ENCODE measurements at places on chromosomes 4 and X. TPM values are rescaled to one million over a fixed set of nuclear protein-coding genes. Genes with fewer than 3 reads are reported as not detected.
A peak's percentile ranks its signal among the peaks of the same experiment; 100 is the strongest.

SATL1 gene
- not detected for total RNA-seq

FRMD7 gene
- total RNA-seq = not detected

PNCK gene
- total RNA-seq = 6.5 TPM

AMTN gene
- not detected for total RNA-seq

MAGEH1 gene
- 7.6 TPM for total RNA-seq

GPRASP3 gene
- not detected for total RNA-seq

PPP4R3C gene
- not detected for total RNA-seq

DUSP21 gene
- not detected for total RNA-seq

CYSLTR1 gene
- 3.3 TPM for total RNA-seq

RBM47 gene
- total RNA-seq = 524 TPM

GJB1 gene
- 56.4 TPM for total RNA-seq

ANXA3 gene
- 17.1 TPM for total RNA-seq

GPR78 gene
- total RNA-seq = not detected

RGS12 gene
- 19.2 TPM for total RNA-seq

MMRN1 gene
- 3.0 TPM for total RNA-seq

- DNase-seq = no peak
Observed at GRCh38 chr4:157912212-157912611, 260.6 kb downstream of the GASK1B start.

DNA sequence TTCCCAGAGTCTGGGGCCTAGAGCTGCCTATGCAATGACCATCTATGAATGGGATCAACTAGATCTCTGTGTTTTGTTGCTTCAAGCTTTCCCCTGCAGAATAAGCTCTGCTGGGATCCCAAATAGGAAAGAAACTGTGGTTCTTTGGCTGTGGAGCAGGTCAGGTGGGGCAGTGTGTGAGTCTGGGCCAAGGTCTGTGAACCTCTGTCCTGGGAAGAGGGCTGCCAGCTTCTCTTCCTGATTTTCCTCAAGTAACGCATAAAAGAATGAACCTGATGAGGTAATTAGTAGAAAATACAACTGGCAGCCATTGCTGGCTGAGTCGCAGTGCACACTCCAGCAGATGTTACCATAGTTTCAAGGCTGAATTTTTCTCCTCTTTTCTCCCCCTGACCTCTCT is 4.6 kb upstream of the PIN4 start:
- DNase-seq = no peak

DNA sequence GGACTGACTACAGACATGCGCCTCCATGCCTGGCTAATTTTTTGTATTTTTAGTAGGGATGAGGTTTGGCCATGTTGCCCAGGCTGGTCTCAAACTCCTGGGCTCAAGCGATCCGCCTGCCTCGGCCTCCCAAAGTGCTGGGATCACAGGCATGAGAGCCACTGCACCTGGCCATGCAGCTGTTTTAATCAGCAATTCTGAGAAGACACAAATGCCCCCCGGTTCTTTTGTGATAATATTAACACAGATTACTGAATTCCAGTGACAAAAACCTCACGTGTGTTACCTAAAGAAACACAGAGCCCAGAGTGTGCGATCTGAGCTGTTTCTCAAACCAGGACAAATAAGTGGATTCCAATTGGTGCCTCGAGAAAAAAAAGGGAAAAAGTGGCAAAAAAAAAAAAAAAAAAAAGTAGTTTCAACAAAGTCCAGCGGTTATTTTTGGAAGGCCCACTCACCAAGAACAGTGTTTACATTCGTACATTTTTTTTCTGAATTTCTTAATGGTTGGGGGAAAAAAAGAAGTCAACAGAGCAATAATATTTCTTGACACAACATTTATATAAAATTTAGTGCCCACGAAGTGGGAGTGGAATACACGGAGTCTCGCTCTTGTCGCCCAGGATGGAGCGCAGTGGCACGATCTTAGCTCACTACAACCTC is 17.2 kb downstream of the DHRSX start:
- no peak for DNase-seq

DNA sequence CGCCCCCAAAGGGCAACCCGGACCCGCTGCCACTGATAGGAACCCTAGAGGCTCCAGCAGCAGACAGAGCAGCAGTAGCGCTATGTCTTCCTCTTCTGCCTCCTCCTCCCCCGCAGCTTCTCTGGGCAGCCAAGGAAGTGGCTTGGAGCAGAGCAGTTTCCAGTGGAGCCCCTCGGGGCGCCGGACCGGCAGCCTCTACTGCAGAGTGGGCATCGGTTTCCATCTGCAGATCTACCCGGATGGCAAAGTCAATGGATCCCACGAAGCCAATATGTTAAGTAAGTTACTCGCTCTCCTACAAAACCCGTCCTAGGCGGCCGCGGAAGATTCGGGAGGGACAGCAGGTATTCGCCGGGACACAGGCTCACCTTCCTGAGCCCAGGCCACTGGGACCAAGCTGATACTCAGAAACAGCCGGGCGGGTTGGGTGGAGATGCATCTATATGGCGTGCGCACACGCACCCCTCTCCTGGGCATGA is 477 bp downstream of the FGF5 start:
- no peak for DNase-seq

DNA sequence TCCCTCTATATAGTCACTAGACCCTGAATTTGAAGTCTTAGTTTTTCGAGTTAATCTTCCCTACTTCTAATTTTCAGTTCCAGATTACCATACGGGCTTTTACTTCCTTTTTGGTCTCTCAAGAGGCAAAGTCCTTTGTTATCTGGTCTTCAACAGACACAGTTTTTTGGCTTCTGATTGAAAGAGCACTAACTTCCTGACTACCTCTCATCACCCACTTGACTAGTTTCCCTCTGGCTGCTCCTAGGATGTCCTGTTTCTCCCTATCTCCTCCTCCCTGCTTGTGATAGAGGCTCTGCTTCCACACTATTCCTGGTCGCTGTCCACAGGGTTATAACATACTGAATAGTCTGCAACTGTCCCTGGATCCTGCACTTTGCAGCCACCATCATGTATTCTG is 16.7 kb upstream of the WDR44 start:
- no peak for DNase-seq

DNA sequence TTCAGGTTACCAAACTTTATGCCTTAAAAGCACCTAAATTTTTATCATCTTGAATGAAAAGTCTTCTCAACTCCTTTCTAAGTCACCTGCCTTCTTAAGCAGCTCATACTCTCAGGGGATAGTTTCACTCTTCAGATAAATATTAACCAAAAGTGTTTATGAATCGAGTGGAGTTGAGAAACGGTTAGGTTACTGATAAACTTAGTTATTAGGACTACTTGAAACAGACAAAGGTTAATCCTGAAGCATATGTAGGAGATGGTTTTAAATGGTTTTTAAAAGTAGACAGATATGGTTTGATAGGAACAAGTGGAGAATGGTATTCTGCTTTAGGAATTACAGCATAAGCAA is 32.8 kb downstream of the CLDN22 start:
- no peak for DNase-seq

DNA sequence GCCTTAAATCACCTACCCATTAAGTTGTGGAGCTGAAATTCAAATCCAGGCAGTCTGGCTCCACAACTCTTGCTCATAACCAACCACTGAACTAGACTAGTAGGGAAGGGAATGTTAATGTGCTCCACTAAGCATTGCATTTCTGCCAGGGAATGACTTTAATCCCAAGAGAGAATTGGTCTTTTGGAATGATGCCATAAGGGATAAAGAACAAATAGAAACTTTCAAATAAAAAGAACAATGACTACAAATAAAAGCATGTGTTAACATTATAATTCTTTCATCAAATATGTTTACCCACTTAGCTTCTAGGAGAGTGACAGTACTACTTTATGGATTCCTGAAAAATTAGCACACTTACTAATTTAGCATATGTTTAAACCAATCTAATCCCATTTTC is 905.9 kb downstream of the CENPC start:
- DNase-seq = no peak

- DNase-seq = no peak
Observed at GRCh38 chr4:131370846-131371245, 1778.2 kb upstream of the PCDH10 start.

GRCh38 chrX:73851014-73852009 is 288.3 kb downstream of the CHIC1 start:
- peak; percentile 90 for DNase-seq

DNA sequence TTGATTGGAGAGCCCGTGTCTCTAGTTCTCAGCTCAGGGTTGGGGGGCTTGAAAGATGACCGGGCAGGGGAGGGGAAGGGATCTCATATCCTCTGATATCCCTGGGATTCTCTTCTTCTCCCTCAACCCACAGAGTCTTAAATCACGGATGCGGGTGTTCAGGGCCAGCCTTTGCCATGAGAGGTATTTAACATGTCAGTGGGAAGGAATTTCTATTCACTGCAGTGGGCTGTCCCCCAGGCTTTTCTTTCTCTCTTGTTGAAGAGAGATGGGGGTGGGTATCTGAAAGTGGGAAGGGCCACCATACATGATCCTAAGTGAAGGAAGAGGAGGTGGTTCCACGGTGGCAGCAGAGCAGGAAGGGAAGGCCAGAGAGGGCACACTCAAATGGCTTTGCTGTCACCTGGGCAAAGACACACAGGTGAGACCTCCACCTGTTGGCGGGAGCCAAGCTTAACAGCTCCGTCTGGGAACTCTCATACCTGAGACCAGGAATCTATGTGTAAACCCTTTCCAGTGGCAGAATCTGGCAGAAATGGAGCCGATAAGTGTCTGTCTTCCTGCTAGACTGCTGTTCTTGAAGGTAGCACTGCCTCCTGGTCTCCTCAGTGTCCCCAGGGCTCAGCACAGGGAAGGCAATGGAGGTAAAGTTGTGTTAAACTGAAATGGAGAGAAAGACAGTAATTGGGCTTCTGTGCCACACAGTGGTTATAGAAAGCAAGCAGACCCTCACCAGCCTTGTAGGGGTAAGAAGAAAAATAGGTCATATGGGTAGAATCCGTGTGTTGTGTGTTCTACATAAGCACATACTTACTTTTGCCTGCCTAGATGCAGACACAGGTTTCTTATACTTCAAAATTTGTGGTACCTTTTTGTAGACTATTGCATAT is 49.4 kb downstream of the RHOH start:
- no peak for DNase-seq

- no peak for DNase-seq
Observed at GRCh38 chr4:13988353-13989305, 361.1 kb upstream of the BOD1L1 start.

DNA sequence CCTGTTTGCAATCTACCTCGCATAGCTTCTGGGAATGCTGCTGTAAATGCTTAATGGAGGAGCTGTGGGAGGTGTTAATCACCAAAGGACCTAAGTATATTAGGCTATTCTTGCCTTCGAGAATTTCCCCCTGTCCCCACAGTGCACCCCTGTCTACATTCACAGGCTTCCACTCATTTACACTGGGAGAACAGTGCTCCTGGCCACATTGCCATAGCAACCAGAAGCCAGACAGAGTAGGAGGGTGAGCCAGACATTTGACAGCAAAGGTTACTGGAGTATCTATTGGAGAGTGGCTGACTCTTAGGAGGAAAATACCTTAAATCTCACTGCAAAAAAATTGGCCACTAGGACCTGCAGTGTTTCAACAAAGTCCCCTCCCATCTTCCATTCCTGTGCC is 185.9 kb upstream of the PBDC1 start:
- no peak for DNase-seq

GRCh38 chr4:138821331-138821730 is 194.2 kb upstream of the NOCT start:
- DNase-seq = no peak

- peak; percentile 35 for DNase-seq
Observed at GRCh38 chr4:22897520-22898108, 204.9 kb downstream of the GBA3 start.

GRCh38 chr4:126264839-126265238 is 950.1 kb downstream of the FAT4 start:
- DNase-seq = no peak

DNA sequence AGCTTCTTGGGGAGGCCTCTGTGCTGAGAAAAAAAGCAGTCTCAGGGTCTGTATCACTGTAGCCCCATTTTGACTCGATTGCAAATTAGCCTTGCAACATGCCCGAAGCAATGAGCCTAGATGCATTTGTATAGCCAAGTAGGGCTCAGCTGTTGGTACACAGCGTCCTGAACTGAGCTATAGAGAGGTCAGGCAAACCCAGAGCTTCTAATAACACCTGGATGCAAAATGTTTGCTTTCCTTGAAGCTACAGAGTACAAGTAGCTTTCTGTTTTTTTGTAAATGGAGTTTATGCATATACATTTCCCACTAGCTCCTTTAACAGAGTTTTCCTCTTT is 87.8 kb downstream of the PLAC1 start:
- no peak for DNase-seq

- DNase-seq = no peak
Observed at GRCh38 chrX:39174241-39174771, 373.0 kb downstream of the MID1IP1 start.

DNA sequence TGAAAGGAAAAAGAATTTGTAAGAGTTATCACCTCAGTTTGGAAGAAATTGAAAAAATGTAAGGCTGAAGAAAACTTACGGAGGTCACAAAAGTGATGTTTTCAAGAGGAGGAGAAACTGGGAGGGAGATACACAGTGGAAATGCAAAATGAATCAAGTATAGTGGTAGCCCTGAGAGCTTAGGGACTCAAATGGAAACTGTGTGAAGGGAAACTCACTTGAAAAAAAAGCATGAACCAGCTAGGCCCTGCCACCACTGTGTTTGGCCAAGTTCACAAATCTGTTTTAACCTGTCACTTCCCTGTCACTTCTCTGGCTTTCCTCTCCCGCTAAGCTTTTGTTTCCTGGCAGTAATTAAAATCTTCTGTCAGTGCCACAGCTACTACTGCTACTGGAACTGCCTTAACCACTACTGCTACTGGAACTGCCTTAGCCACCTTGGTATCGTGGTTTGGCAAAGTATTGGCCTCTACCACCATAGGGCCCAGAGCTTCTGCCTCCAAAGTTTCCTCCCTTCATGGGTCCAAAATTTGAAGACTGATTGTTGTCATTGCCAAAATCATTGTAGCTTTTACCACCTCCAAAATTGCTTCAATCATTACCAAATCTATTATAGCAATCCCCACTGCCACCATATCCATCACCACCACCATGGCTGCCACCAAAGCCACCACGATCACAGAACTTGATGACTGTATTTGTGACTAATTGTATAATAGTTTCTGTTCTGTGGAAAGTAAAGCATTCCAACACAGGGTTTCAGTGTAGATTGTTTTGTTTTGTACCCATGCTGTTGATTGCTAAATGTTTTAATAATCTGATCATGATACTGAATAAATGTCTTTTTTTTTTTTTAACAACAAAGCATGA is 41.5 kb downstream of the SMARCA5 start:
- DNase-seq = no peak

- DNase-seq = no peak
Observed at GRCh38 chr4:109462297-109462696, 28.7 kb downstream of the SEC24B start.

Measured in transverse colon (tissue), 4 donors.